Astrocyte (in vitro differentiated cells and primary cell): ENCODE measurements at places on chromosomes 12 and 14. TPM values are rescaled to one million over a fixed set of nuclear protein-coding genes. Genes with fewer than 3 reads are reported as not detected.

DNA sequence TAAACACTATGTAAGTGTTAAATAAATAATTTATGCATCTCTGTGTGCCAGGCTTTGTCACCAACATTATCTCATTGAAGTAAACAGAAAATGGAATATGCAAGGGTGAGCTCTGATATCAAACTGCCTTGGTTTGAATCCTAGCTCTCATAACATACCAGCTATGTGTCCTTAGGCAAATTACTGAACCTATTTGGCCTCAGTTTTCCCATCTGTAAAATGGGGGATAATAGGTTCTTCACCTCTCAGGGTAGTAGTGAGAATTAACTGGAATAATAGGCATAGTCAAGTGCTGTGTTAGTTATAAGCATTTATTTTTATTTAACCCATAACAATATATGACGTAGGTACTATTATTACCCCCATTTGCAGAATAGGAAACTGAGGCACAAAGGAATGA lies 190.8 kb upstream of the SRRM4 start:
- no peak for DNase-seq

- no peak for DNase-seq
These were observed 203.6 kb downstream of the GXYLT1 start for GRCh38 chr12:41941079-41941478.

GRCh38 chr12:115412831-115413230 lies 728.9 kb upstream of the TBX3 start:
- DNase-seq, result no peak

DNA sequence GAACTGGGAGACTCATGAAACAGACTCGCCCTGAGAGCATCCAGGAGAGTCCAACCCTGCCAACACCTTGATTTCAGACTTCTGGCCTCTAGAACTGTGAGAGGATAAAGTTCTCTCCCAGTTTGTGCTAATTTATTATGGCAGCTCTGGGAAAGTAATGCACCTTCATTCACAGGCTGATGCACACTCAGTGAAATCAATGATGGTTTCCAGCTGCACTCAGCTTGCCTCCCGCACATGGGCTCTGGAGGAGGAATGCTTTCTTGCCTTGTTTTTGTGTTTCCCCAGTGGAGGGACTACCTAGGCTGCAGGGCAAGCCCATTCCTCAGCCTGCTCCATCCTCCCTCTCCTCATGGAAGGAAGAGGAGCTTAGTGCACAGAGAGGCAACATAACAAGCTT lies 45.7 kb downstream of the TMEM132C start:
- DNase-seq, result no peak

Gene SARNP
- 95.7 and 105 TPM in 2 replicates for total RNA-seq

Gene FZD10
- not detected in 2 replicates for total RNA-seq

Gene ARHGDIB
- 14.6 and 19.0 TPM in 2 replicates for total RNA-seq
